HuH-7.5 (cell line): ENCODE measurements at places on chromosomes 11 and 22.
A peak's percentile ranks its signal among the peaks of the same experiment; 100 is the strongest.

- DNase-seq = no peak
Measured at GRCh38 chr22:22243033-22243680, 1.4 kb upstream of the VPREB1 start.

GRCh38 chr11:132549561-132549960 lies 982.7 kb downstream of the OPCML start:
- no peak for DNase-seq

DNA sequence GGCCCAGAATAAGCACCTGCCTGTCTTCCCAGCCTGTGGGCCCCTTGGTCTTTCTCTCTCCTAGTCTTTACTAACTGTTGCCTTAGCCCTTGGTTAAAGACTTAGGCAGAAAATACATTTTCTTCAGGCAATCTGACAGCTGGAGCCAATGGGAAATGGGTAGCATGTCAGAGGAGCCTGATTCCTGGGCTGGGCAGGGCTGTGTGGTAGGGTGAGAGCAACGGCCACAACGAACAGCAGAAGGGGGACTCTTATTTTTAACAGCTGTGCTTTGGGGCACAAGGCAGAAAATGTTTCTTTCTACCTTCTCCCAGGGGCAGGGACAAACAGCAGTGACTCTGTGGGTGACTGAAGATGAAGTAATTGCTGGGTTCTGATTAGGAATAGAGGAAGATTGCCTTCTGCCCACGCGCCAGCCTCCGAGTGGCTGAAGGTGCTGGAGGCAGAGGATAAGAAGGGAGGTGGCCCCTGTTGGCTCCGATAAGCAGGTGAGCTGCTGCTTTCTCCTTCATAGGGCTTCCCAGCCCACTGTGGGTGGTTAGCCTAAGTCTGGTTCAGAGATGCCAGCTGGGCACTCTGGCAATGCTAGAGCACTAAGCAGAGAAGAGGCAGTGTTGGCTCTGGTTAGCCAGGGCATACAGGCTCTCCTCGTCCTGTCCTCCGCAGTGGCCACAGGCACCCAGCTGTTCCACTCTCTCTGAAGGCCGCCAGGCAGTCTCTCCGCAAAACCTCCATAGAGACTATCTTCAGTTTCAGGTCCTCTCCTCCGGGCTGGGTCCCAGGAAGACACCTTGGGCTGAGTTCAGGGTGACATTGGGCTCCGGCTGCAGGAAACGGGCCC lies 1.5 kb downstream of the YPEL4 start:
- no peak for DNase-seq

- no peak for DNase-seq
Measured at GRCh38 chr11:12285106-12285505, 92.3 kb upstream of the PARVA start.

DNA sequence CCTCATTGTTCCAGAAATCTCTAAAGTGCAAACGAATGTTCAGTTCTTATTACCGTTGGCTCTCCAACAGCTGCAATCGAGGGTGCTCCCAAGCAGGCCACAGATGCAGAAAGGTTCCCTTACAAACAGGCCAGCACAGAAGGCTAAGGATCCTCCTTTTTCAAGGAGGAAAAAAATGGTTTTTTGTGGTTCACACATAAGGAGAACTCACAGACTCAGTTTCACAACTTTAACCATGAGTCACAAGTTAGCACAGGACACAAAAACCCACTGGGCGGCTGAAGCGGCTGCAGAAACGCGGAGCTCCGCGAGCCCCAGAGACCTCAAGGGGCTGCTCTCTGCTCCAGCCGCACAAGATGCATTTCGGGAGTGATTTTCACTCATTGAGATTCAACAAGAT lies 98.2 kb upstream of the PRR5 start:
- no peak for DNase-seq

DNA sequence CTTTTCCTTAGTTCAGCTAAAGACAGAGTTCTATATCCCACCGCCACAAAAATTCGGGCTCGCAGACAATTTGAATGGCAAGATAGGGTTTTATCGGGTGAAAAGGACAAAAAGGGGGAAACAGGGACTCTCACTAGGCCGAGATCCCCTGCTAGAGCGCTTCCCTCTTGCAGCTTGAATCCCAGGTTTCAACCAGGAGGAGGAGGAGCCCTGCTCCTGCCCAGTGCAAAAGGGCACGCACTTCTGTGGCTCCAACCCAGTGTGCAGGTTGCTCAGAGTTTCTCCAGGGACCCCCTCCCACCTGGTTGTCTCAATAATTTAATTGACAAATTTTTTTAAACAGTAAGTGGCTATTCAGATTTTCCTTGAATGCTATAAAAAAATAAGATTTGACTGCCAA lies 152.6 kb upstream of the LUZP2 start:
- DNase-seq = no peak

GRCh38 chr22:46107753-46108563 lies 42.4 kb upstream of the PPARA start:
- no peak for DNase-seq

DNA sequence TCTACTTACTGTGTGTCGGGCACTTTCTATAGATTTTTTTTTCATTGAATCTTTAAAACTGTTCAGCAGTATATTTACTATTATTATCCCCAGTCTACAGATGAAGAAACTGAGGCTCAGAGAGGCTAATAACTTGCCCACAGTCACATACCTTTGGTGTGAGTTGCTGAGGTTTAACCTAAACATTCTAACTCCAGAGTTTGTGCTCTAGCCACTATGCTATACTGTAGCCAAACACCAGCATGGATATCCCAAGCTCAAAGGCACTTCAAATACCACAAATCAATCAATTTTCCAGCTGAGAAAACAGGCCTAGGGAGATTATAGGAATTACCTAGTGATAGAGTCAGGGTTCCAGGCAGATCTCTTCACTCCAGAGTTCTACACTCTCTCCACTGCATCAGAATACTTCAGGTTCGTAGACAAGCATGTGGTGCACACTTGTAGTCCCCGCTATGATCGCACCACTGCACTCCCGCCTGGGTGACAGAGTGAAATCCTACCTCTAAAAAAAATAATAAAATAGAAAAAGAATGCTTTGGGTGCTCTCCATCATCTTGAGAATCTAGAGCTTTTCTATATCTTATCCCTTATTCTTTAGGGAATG lies 20.4 kb upstream of the UPB1 start:
- DNase-seq = no peak

- DNase-seq = no peak
Measured at GRCh38 chr11:129804012-129804411, 11.6 kb upstream of the TMEM45B start.

GRCh38 chr11:126193038-126193478 lies 18.4 kb downstream of the RPUSD4 start:
- no peak for DNase-seq

GRCh38 chr11:17159441-17159840 lies 48.3 kb downstream of the PIK3C2A start:
- no peak for DNase-seq

- no peak for DNase-seq
Measured at GRCh38 chr11:117529816-117530215, 202.2 kb downstream of the CEP164 start.

DNA sequence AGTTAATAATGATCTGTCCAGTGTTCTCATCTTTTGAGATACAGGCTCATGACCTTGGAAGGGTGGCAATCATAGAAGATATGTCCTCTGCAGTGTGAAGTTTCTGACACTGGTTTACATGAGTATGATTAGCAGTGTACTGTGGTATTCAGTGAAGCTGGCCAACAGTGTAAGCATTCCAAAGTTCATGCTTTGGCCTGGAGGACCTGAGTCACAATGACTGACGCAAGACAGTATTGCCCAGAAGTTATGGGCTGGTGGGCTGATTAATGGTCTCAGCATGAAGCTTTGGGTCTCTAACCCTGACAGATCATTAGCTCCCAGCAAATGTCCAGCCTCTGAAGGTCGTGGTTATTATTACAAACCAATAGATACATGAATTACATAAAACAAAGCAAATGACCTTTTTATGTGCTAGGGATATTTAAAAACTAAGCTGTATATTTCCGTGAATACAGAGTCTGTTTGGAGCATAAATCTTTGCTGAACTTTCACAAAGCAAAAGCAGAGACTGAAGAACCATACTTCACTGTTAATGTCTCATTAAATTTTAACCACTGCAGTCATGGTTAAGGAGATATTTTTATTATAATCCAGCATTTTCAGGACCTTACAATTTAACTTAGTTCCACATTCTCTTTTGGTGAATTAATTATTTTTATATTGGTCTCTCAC lies 28.3 kb upstream of the USP47 start:
- DNase-seq = peak; percentile 53

DNA sequence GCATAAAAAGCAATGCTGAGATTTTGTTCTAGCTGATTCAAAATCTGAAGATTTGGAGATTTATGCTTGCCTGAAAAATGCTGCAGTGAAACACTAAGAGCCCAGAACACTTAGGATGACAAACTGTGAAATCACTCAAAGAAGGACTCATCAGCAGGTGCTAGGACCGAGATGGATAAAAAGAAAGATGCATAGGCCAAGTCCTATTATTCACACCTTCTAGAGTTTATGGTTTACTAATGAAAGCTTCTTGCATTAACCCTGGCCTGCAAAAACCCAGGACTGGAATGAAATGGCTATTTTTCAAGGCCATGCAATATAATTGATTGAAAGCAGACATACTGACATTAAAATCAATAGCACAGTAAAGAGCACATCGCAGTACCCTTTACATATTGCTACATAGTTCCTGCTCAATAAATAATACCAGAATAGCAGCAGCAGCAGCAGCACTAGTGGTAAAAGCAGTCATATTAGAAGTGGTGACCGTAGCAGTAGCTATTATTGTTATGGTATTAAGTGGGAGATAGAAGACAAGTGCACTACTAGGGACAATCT lies 161.7 kb downstream of the RAB38 start:
- DNase-seq = no peak
